Mesenchymal stem cell (in vitro differentiated cells and primary cell): ENCODE measurements at places on chromosomes 11 and 22.

- peaks cover 16% of the 10 kb centered on the region for H3K4me1 ChIP-seq
- DNase-seq, result peak; percentile 58
- no peak overlapping the region for H3K27ac ChIP-seq
- H3K27me3 ChIP-seq, result peaks cover 30% of the 10 kb centered on the region
Measured at GRCh38 chr11:27717377-27717776, 17.1 kb upstream of the BDNF start.

DNA sequence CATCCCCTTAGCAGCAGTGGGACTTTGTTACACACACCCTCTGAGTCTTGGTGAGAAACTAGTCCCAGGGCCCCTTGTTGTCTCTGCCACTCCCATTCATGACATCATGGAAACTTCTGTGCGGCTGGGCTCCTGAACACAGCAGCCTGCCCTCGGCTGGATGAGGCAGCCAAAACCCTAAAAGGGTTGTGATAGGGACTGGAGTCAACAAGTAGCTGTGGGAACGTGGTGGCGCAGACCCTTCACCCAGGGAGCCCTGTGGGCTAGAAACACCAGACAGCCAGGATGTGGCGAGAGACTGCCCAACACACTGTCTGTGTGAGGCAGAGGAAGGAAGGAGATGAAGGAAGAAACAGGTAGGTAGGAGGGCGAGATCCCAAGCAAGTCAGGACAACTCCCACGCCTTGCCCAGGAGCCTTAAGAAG is 3.9 kb downstream of the CD3D start:
- no peaks in the 10 kb centered on the region for H3K36me3 ChIP-seq
- no peak overlapping the region for H3K27ac ChIP-seq
- no peaks in the 10 kb centered on the region for H3K4me1 ChIP-seq
- DNase-seq, result no peak
- H3K4me3 ChIP-seq, result no peak overlapping the region

DNA sequence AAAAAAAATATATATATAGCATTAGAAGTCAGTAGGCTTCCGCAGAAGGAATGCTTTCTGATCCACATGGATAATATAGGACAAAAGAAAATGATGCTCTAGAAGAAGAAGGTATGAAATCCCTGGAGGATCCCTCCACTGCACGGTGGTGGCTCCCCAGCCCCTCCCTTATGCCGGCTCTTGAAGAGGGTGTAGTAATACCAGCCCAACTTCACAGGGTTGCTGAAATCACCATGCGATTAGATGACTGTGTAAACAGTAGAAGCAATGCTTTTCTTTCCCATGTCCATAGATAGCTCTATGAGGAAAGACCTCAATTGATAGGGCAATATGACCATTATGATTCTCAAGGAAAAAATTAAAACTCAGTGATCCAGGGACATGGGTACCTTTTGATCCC is 3.2 kb upstream of the ETS1 start:
- peaks cover 6% of the 10 kb centered on the region for H3K4me1 ChIP-seq
- DNase-seq, result no peak
- H3K27ac ChIP-seq, result no peak overlapping the region
- H3K27me3 ChIP-seq, result peaks cover 6% of the 10 kb centered on the region
- no peak overlapping the region for H3K4me3 ChIP-seq

- DNase-seq, result peak; percentile 88
- no peak overlapping the region for H3K27ac ChIP-seq
- no peaks in the 10 kb centered on the region for H3K36me3 ChIP-seq
- H3K4me3 ChIP-seq, result no peak overlapping the region
Measured at GRCh38 chr11:105236664-105237063, 97.1 kb upstream of the CARD18 start.

DNA sequence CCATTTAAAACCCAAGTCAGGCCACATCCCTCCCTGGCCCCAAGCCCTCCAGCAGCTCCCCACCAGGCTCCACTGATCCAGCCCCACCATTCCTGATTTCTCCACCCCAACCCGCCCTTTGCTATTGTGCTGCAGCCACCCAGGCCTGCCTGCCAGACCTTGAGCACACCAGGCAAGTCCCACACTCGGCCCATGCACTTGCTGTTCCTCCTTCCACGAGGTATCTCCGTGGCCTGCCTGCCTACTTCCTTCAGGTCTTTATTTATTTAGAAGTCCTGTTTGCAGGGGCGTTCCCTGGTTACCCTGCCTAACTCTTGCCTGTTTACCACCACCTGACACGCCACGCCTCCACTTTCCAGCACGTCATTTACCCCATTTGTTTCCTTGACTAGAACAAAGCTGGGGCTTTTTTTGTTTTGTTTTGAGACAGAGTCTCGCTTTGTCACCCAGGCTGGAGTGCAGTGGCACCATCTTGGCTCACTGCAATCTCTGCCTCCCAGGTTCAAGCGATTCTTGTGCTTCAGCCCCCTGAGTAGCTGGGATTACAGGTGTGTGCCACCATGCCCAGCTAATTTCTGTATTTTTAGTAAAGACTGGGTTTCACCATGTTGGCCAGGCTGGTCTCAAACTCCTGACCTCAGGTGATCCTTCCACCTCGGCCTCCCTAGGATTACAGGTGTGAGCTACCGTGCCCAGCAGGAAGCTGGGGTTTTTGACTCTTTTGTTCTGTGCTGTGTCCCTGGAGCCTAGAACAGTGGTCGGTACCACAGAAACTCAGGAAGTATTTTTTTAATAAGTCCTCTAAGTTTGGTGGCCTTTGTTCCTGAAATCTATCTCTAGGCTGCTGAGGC is 6.7 kb downstream of the CENPM start:
- H3K27ac ChIP-seq, result peak overlapping the region; percentile 26
- peak; percentile 29 for DNase-seq
- no peak overlapping the region for H3K4me3 ChIP-seq

DNA sequence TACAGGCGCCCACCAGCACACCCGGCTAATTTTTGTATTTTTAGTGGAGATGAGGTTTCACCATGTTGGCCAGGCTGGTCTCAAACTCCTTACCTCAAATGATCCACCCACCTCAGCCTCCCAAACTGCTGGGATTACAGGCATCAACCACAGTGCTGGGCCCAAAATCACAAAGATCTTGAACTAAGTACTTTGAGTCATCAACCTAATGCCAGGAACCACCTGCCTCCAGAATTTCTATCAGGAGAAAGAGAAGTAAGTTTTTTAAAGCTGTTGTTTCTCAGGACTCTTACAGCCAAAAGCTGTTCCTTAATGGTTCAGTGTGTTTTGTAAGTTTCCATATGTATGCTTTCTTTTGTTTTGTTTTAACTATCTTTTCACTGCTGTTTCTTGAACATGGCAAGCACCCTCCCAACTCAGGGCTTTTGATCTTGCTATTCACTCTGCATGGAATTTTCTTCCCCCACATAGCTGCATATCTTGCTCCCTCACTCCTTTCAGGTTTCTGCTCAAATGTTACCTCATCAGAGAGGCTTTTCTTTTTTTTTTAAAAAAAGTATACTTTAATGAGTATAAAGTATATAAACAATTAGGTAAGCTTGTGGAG is 6.0 kb upstream of the PAK1 start:
- no peak overlapping the region for H3K4me3 ChIP-seq
- DNase-seq, result no peak
- no peak overlapping the region for H3K27ac ChIP-seq
- H3K36me3 ChIP-seq, result no peaks in the 10 kb centered on the region

GRCh38 chr11:5040876-5041275 is 5.5 kb upstream of the OR52J3 start:
- no peaks in the 10 kb centered on the region for H3K36me3 ChIP-seq
- H3K4me3 ChIP-seq, result no peak overlapping the region
- no peak overlapping the region for H3K27ac ChIP-seq
- H3K4me1 ChIP-seq, result no peaks in the 10 kb centered on the region
- no peaks in the 10 kb centered on the region for H3K27me3 ChIP-seq

DNA sequence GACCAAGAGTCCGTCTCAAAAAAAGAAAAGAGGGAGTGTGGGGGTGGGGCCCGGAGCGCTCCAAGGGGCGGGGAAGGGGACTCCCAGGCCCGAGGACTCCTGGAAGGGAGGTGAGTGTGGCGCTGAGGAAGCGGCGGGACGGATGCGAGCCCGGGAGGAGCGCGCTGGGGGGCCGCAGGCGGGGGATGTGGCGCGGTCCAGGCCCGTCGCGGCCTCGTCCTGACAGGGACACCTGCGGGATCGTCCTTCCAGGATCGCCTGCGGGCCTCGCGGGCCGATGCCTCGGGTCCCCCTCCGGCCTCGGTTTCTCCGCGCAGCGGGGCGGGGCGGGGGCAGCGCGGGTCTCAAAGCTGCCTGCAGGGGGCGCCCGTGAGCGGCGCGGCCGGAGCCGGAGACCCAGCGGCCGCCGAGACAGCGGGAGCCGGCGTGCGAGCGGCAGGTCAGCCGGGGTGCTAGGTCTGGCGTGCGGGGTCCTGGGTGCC is 3.8 kb upstream of the ADORA2A start:
- H3K27ac ChIP-seq, result no peak overlapping the region
- H3K4me1 ChIP-seq, result peaks cover 35% of the 10 kb centered on the region
- peak overlapping the region; percentile 72 for H3K4me3 ChIP-seq
- H3K27me3 ChIP-seq, result peaks cover 28% of the 10 kb centered on the region
- no peak for DNase-seq
- no peaks in the 10 kb centered on the region for H3K36me3 ChIP-seq

DNA sequence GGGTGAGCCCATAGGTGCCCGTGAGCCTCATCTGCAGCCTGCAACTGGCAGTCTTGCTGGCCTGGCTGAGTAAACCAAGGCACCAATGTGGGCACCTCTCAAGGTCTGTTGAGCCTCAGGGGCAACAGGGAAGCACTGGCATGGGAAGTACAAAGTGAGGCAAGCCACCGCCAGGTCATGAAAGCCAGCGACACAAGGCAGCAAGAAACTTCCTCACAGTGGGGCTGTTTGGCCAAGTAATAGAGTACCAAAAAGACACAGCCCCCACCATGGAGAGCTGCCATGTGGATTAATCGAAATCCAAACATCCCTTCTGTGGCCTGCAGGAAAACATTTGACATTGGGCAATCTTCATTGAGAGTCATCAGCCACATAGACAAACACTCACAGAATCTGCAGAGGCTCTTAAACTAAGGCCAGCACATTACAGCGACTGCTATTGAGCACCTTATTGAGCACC is 43.6 kb upstream of the FIBIN start:
- no peaks in the 10 kb centered on the region for H3K36me3 ChIP-seq
- no peaks in the 10 kb centered on the region for H3K27me3 ChIP-seq
- H3K27ac ChIP-seq, result no peak overlapping the region
- peak overlapping the region; percentile 47 for H3K4me3 ChIP-seq

DNA sequence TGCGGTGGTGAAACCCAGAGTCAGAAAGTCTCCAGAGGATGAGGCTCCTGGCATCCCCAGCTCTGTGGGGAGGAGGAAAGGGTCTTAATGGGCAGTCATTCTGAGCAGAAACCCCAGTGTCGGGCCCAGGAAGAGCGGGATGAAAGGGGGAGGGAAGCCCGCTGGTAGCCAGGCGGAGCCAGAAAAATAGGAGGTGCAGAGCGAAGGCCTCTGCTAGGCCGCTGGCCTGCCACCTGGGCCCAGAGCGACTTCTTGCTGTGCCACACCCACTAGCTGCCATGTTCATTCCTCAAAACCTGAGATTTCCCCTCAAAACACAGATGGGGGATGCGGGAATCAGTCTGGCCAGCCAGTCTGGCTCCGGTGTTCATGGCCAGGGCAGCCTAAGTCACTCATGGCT is 650 bp upstream of the POU2AF3 start:
- no peak overlapping the region for H3K27ac ChIP-seq
- H3K27me3 ChIP-seq, result peaks cover 47% of the 10 kb centered on the region
- peaks cover 16% of the 10 kb centered on the region for H3K4me1 ChIP-seq
- no peaks in the 10 kb centered on the region for H3K36me3 ChIP-seq
- no peak for DNase-seq

DNA sequence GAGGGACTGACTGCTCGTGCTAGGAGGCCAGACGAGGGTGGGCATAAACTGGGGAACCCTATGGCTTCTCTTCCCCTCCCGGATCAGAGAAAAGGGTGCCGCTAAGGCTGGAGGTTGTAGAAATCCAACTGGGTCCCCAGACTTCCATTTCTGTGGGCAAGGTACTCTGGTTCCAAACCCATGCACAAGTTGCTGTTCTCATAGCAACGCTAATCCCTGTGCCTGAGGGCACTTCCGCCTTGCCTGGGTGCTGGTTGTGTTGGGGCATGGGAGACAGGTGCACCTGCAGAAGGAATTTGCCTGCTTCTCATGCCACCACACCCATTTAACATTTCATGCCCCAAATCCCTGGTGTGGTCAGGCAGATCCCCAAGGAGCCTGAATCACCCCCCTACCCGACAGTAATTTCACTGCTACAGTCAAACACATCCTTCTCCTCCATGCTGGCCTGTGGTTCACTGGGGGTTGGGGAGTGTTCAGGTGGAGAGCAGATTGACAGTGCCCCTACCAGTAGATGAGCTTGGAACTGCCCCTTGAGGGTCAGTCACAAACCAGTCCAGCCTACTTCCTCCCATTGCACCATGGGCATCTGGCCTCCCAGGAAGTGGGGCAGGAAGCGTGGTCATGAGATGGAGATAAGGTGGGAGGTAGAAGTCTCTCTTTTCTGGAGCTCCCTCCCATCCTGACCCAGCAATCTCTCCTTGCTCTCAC is 1.2 kb downstream of the C2CD2L start:
- H3K4me1 ChIP-seq, result peaks cover 18% of the 10 kb centered on the region
- no peak overlapping the region for H3K27ac ChIP-seq

DNA sequence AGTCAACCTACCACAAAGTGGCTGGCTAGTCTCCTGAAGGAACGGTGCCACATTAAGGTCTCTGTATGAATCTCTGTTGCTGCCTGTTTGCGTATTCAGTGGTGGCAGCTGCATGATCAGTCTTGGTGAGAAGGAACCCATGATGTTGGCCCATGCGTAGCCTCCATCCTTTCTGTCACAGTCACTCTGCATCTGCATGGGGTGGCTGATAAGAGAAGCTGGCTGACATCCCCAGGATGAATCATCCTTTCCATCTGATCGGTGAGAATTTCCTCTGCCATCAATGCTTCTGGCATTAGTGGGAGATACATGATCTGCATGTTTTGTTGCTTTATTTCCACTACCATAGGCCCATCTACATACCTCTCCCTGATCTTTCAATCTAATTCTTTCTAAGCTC is 199.0 kb upstream of the NECTIN1 start:
- no peaks in the 10 kb centered on the region for H3K36me3 ChIP-seq
- H3K27me3 ChIP-seq, result peaks cover 16% of the 10 kb centered on the region
- no peaks in the 10 kb centered on the region for H3K4me1 ChIP-seq
- H3K4me3 ChIP-seq, result no peak overlapping the region
- DNase-seq, result no peak
- no peak overlapping the region for H3K27ac ChIP-seq

DNA sequence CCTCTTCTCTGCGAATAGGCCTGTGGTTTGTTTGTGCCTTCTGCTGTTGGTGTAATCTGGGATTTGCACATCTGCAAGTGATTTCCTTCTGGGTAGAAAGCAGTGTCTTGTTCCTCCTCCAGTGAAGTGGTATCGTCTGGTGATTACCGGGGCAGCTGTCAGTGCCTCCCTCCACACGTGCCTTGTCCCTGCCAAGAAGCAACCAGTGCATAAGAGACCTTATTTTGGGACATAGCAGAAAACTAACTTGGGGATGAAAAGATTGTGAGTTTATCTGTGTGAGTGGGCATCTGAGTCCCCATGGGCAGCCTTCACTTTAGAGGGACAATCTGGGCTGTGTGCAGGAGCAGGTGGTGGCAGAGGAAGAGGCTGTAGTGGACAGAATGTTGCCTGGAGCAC is 71.5 kb upstream of the SORL1-AS1 start:
- no peak for DNase-seq
- no peak overlapping the region for H3K4me3 ChIP-seq
- no peaks in the 10 kb centered on the region for H3K4me1 ChIP-seq
- H3K27ac ChIP-seq, result no peak overlapping the region
- no peaks in the 10 kb centered on the region for H3K36me3 ChIP-seq
